Retina (tissue), 1 donor: ENCODE measurements at places on chromosomes 1 and 21.
A peak's percentile ranks its signal among the peaks of the same experiment; 100 is the strongest.

DNA sequence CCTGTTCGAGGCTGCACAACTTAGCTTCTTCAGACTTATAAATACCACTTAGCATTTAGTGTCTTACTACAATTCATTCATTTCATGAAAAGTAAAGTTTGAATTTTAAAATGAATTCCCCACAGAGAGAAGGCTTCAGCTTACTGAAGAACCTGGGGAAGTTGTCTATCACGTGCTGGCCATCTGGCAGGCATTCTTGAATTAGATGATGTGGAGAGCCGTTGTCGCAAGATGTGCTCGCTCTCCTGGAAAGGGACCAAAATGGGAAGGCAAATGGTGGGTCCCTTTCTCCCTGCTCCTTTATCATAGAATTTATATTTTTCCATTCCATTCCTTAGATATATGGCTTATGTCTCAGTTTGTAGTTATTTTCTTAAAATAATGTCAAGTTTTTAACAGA lies 90.5 kb downstream of the CD247 start:
- no peak for DNase-seq

DNA sequence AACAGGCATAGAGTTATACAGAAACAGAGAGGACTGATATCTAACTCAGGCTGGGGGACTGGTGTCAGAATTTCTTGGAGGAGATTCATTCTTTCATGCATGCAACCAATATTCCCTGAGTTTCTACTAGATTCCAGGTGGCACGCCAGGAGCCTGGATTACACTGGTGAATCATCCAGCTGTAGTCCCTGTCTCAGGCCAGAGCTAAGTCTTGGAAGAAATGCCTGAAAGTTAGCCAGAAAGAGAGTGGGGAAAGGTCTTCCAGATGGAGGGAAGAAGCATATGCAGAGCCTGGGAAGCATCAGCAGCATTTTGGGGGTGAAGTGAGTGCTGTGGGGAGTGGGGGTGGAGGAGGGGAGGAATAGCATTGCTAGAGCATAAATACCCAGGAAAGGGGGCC lies 239.1 kb downstream of the OMA1 start:
- no peak for DNase-seq

DNA sequence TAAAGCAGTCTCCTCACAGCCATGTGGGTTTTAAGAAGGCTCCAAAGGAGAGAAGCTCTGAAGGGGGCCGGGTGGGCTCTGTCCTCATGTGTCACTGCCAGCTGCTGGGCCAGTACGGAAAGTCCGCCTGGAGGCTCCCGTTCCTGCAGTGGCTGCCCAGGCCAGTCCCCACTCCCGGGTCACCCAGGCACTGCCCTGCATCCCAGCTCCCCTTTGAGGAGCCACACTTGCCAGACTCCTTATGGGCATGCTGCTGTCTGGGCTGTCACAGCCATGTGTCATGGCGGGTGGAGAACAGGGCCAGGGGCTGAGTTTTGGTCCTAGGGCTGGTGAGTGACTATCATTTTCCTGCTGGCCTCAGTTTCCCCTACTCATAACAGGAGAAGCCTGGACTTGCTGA lies 79.4 kb upstream of the ACTRT2 start:
- DNase-seq: no peak

DNA sequence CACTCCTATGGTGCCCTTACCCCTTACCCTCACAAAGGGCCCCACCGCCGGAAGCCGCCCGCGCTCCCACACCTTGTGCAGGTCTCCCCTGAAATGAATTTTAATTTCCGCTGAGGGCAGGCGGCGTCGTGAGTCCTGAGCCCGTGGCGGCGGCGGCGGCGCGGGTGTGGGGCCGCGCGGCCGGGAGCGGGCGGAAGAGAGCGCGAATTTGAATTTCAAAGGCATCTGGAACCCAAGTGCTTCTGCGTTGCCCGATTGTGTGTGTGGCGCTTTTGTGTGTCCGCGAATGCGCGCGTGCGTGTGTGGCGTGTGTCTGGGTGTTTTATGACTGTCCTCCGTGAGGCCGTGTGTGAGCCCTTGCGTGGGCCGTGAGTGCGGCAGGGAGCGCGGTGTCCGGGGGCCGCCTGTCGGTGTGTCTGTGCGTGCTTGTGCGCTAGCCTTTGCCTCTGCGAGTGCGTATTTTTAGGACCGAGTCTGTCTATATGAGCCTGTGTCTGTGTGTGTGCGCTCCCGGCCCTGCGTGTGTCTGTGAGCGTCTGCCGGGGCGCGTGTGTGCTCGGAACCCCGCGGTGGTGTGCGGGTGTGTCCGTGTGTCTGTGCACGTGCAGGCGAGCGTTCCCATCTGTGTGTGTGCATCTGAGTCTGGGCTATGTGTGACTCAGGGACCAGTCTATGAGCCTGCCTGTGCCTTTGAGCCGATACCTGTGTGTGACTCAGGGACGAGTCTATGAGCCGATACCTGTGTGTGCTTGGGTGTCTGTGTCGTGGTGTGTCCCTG lies 7.9 kb upstream of the ADGRB2 start:
- DNase-seq: peak; percentile 75

DNA sequence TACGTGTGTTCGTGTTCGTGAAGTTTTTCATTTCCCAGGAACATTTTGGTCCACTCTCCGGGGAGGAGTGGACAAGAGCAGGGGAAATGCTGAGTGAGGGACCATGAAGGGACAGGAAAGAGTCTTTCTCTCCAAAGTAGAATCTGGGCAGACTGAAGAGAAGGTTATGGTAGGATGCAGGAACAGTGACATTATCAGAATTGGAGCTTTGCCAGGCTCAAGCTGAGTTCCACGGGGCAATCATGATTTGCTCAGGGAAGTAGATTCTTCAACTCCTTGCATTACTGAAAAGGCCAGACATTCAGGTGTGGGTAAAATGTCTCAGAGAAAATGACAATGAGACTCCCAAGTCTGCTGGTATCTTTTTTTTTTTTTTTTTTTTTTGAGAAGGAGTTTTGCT lies 16.6 kb downstream of the ATP1A4 start:
- DNase-seq: no peak

GRCh38 chr1:115506518-115506917 lies 135.3 kb upstream of the VANGL1 start:
- no peak for DNase-seq

DNA sequence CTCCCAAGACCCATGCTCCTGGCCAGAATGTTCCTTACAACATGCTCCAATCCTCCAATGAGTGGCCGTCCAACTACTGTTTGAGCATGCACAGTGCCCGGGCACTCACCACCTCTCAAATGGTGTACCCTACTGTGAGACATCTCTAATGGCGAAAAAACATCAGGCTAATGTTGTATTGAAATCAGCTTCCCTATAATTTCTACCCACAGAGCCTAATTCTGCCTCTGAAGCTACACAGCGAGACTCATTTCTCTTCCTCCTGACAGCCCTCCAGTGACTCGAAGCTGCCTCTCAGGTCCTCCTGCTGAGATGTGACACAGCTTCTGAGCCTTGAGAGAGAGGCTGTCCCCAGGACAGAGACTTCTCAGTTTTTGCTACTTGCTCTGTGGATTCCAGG lies 130.7 kb downstream of the FAM78B start:
- DNase-seq: no peak

DNA sequence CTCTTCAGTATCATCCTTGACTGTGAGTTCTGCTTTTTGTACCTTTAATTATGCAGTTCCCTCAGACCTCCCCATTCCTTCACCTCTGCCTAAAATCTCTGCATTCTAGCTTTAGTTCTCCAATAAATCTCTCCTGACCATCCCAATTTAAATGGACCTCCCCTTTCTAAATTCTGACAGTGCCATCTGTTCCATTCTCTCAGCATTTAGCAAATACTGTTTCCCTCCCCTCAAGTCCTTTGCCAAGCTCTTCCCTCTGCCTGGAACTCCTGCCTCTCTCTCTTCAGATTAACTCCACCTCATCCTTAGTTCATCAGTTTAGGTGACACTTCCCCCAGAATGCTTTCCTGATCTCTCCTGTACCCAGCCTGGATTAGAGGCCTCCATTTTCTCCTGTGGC lies 54.0 kb upstream of the JUN start:
- DNase-seq: no peak

- no peak for DNase-seq
Observed at GRCh38 chr1:234909307-234909810, 219.3 kb downstream of the TOMM20 start.

- no peak for DNase-seq
Observed at GRCh38 chr1:165011186-165011585, 345.3 kb downstream of the LMX1A start.

GRCh38 chr1:85838238-85838637 lies 130.0 kb upstream of the ZNHIT6 start:
- DNase-seq: no peak

DNA sequence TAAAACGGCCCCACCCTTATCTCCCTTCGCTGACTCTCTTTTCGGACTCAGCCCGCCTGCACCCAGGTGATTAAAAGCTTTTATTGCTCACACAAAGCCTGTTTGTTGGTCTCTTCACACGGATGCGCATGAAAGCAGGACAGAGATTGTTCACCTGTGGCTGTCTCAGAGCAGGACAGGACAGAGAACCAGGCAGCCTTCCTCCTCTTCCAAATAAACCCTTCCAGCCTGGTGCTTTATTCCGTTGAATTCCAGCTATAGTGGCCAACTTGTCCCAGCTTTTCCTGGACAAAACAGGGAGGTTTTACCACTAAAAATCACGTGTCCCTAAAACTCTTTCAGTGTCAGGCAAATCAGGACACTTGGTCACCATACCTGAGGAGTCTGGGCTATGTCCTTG lies 9.5 kb upstream of the DMRTB1 start:
- DNase-seq: no peak

DNA sequence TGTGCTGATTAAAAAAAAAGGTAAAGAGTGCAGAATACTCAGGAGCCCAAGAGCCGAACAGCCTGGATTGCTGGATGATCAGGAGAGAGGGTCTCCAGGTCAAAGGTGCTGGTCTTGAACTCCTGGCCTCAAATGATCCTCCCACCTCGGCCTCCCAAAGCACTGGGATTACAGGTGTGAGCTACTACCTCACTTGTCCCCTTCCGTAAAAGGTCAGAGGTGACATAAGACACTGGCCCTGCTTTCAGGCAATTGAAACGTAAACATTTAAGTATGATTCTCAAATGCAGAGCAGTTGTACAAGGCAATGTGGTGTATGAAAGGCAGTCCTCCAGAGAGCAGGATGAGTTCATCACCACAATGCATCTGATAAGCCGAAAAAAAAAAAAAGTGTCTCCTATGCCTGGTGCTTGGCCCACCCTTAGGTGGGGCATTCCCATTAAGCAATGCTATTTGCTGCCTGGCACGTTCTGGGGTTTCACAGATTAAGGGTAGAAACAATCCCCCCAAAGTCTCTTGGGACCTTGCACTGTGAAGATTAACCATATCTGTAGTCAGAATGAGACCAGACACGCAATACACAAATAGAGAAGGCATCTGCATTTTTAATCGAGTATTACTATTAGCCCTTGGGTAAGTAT lies 47.7 kb downstream of the PARP1 start:
- DNase-seq: no peak

DNA sequence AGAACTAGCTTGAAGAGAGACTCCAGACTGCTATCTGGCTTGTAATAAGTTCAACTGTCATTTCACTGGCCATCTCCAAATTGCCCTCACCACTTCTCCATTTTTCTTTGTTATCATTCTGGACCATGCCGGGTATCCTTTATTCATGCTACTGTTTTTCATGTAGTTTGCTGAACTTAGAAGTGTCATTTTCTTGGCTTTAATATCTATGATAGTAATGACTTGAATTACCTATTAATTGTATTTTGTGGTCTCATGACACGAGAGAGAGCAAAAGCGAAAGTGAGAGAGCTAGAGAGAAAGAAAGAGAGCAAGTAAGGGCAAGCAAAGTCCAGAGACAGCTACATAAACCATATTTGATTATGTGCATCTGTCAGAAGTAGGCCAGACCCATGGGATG lies 184.9 kb upstream of the ATP1B1 start:
- no peak for DNase-seq

GRCh38 chr1:208135354-208135753 lies 108.8 kb downstream of the PLXNA2 start:
- no peak for DNase-seq

- no peak for DNase-seq
Observed at GRCh38 chr1:170213596-170213995, 67.8 kb downstream of the NTMT2 start.

DNA sequence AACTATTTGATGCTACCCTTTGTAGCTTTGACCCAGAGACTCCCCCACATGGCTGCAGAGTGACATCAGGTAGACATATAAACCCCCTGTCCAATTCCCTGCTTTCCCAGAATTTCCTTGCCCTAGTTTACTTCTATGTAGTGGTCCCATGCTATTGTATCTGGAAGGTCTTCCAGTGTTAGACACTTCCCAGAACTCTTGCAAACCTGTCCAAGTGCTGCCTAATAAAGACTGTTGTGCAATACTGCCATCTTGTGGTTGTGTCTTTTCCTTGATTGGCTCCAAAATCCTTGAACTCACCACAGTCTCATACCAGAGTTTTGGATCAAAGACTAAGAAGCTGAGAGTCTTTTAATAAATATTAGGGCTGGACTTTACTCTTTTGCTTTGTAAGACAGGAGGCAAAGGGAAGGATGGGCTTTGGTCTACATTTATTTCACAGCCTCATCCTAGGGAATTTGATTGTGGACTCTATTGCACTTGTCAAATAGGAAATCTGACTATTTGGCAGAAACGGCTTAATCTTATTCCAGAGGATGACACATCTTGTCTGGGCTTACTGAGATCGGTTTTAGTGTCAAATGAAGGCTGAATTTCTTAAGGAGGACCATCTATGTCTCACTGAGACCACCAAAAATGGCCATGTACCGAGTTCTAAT lies 169.9 kb downstream of the LRRC7 start:
- DNase-seq: peak; percentile 51

- DNase-seq: no peak
Observed at GRCh38 chr21:35254006-35254764, 205.1 kb upstream of the RUNX1 start.

DNA sequence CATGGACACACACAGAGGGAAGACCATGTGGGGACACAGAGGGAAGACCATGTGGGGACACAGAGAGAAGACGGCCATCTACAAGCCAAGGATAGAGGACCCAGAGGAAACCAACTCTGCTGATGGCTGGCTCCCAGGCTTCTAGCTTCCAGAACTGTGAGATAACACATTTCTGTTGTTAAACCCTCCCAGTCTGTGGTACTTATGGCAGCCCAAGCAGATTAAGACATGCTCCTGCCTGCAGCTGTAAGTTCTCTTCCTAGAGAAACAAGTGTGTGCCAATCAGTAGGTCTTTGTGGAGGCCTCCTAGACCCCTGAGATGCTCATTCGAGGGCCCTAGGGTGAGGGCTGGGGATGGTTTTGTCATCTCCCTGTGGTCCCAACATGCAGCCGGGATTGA lies 2.7 kb downstream of the AGT start:
- no peak for DNase-seq

- DNase-seq: no peak
Observed at GRCh38 chr1:93744299-93744988, 62.8 kb upstream of the BCAR3 start.

DNA sequence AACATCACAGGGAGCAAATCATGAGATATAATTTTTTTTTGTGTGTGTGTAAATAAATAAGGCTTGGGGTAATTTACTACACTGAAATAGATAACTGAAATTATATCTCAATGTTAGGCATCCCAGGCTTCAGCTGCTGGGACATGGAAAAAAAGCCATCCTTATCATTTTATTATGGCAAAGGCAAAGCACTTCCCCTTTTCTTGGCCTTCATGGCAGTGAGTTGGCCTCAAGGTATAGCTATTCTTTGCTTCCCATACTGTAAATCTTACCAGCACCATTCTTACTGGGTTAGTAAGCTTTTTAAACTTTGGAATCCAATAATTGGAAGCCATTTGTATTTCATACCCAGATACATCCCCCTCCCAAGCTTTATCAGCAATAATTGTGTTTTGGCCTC lies 29.0 kb downstream of the RBM11 start:
- DNase-seq: no peak
